Brain (organoid and tissue), 16 donors: ENCODE measurements at places on chromosomes 2 and 18. TPM values are rescaled to one million over a fixed set of nuclear protein-coding genes. Genes with fewer than 3 reads are reported as not detected.
A peak's percentile ranks its signal among the peaks of the same experiment; 100 is the strongest.

- no peak for DNase-seq
Measured at GRCh38 chr2:241136191-241136590, 13.1 kb downstream of the PASK start.

Gene RAB6C
- 0.29 TPM for polyA plus RNA-seq

Gene ERBB4
- 0.81 TPM for polyA plus RNA-seq

Gene CSRNP3
- polyA plus RNA-seq, result 1.1 TPM

DNA sequence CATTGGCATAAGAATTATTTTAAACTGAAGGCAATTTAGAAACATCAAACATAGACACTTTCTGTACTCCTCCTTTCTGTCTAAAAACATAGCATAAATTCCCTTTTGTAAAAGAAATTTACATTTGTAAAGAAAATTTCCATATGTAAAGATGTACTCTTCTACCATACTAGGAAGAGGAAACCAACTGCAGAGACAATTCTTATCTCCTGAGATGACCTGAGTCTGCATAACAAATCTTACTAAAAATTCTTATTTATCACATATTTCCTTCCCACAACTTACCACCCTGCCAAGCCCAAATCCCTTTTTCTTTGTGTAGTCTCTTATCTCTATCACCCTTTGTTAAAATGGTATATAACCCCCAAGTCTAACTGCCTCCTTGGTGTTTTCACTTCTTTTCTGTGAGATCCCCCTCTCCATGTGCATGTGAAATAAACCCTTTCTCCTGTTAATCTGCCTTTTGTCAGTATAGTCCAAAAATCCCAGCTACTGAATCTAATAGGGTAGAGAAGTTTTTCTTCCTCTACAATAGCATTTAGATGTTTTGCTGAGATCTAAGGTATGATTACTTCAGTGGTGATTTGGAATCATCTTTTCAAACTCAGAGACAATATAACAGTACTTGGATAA, 81.0 kb downstream of the CHN1 start:
- no peak for DNase-seq

DNA sequence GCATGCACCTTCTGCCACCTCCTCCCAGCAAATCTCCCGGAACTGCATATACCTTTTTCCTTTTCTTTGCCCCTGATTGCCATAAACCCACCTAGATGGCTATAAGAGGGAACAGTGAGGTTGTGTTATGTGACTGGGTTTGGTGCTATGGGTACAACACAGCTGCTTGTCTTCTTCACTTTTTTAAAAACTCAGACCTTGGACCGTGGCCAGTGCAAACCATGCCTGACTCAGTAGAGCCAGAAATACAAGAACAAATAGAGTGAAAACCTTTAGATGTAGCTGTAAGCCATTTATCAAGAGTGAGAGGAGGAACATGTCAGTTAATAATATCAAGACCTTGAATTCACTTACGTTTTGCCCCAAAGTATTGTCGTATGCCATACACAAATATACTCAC, 267.4 kb upstream of the CHAC2 start:
- DNase-seq, result no peak

Gene FRZB
- polyA plus RNA-seq, result 8.5 TPM

DNA sequence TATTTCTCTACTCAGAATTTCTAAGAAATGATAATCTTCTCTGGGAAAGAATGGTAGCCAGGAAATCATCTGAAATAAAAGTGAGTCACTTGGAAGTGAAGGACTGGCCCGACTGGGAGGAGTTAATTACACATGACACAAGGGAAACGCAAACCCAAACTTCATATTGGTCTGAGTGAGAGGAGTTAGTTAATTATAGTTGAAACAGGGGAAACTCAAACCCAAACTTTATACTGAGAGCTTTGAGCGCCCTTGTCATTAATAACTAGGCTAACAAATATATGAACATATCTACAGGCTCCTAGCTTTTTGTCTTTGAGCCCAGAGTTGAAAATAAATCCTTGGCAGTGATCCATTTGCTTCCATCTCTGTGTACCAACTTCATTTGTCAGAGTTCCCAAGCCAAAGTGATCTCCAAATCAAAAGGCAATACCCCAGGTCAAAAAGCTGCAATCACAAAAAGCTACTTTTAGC, 187.8 kb upstream of the COL3A1 start:
- DNase-seq, result no peak

DNA sequence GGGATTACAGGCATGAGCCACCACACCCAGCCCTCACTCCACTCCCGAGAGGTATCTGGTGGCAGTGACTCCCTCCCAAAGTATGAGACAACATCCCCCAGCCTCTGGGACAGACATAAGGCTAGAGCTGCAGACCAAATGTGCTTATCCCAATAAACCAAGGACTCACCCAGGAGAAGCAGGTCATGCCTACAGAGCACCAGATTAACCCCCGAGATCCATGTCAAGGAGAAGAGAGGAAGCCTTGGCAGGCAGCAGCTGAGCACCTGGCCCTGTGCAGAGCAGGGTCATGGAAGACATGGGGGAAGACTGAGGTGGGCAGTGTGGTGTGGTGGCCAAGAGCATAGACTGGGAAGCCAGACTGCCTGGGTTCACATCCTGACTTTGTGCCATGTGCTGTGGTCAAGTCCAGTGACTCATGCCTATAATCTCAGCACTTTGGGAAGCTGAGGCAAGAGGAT, 7.2 kb downstream of the RAB11FIP5 start:
- no peak for DNase-seq

DNA sequence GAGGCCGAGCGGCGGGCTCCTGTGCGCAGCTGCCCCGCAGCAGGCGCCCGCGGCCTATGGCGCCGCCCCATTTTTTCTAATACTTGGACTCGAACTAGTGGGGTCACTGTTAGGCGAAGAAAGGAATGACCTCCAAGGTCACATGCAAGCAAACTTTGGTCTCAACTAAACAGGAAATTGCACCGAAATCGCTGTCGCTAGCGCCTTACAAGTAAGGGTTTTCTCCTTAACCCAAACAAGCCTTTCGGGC, 339 bp downstream of the ACAA2 start:
- peak; percentile 56 for DNase-seq
